PC-9 (cell line): ENCODE measurements at places on chromosomes 2 and 18. TPM values are rescaled to one million over a fixed set of nuclear protein-coding genes. Genes with fewer than 3 reads are reported as not detected.

Gene ZNF892
- total RNA-seq = 2.8 and 3.1 TPM in 2 replicates

Gene SNED1
- total RNA-seq = 2.8 and 9.6 TPM in 2 replicates

Gene TSPYL6
- not detected in 2 replicates for total RNA-seq

Gene FAM237A
- not detected in 2 replicates for total RNA-seq

DNA sequence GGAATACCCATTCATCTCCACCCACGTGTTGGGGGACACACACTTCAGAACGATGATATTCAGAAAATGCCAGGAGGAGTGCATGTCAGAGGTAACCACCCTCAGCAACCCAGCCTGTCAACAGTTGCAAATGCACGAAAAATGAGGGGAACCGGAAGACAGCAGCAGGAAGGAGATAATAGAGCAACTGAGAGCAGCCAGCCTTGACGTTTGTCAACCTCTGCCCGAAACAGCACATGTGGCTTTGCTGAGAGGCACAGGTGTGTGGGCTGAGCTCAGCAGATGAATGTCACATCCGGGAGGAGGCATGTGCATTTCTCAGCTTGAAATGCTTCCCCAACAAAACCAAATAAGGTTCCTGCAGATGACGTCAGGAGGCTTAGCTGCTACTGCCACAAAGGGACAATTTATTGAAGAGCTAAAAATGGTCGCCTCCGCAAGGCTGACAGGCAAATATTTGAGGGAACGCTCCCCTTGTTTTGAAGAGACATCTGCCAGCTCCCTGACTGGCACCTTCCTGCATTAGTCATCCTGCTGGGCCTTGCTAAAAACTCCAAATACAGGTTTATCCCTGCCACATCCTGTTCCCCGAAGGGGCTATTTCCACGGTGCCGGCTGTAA, 419.0 kb downstream of the NBAS start:
- peak; percentile 28 for DNase-seq

Gene TMEM150A
- 5.3 and 5.9 TPM in 2 replicates for total RNA-seq

DNA sequence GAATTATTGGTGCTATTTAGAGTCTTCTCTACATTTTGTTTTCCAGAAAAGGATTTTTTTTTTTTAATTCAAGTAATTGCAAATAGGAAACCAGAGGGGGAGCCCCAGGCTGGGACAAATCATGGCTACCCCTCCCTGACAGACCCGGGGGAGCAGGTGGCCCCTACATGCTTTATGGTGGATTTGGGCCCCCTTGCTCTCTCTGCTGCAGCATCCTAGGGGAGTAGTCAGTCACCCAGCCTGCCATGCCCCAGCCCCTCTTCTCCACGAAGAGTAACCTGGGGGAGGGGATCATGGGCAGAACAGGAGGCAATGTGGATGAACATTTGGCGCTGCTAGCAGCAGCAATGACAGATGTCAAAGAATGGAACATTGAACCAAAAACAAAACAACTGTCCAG, 4.6 kb downstream of the C2orf81 start:
- DNase-seq = no peak

GRCh38 chr2:107669335-107669734, 157.4 kb upstream of the RGPD4 start:
- no peak for DNase-seq

DNA sequence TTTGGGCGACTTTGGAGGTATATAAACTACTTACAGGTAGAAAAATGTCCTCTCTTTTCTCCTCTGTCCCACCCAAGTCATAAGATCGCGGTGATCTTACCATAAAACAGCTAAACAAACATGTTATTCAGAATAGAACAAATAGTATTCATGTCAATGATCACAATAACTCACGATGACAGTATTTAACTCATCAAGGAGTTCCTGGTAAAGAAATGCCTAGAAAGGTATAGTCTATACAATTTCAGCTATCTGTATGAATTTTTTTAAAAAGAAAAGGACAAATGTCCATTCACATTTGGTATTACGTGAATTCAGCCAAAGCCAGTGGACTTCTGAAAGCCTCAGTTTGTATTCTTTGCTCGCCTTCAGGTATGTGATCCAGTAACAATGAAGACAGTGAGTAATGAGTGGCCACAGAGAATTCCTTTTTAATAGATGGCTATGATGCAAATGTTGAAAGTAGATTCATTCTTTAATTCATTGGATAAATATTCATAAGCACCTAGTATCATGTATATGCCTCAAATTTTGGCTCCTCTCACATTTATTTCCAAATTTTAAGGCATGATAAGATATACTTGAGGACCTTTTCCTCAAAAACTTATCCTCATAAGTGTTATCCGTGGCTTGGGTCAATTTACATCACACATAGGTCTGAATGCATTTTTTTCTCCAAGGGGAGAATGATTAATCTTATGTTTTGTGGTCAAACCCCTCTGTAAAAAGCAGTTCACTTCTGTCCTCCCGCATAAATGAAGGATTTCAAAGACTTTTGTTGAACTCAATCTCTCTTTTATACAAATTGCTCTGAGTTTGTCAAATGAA, 20.3 kb downstream of the ABCB11 start:
- DNase-seq = no peak

- no peak for DNase-seq
Measured at GRCh38 chr2:148362144-148362796, 282.3 kb upstream of the EPC2 start.

Gene TRIM43
- total RNA-seq = not detected in 2 replicates

DNA sequence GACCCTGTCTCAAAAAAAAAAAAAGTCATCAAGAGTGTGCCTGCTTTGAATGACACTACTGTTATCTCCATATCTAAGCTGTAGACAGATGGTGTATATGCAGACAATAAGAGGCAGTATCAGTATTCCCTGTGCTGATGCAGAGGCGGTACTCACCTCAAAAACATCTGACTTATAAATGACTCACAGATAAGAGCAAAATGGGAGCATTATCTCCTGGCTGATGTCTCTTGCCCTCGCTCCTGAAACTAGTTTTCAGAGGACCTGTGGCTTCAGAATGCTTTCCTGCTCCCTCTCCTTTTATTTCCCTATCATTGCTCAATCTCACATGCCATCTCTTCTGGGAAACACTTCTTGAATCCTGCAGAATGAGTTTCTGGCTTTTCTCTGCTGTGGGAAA, 289.6 kb downstream of the PTPRM start:
- DNase-seq = peak; percentile 74

- DNase-seq = peak; percentile 76
Measured at GRCh38 chr18:3041843-3042242, 28.9 kb upstream of the LPIN2 start.

Gene RASGRP3
- total RNA-seq = 0.10 and 0.72 TPM in 2 replicates

Gene MC4R
- not detected in 2 replicates for total RNA-seq

Gene CNGA3
- total RNA-seq = not detected in 2 replicates

Gene STK39
- total RNA-seq = 14.5 and 18.6 TPM in 2 replicates

- no peak for DNase-seq
Measured at GRCh38 chr2:39781697-39782096, 2.6 kb upstream of the THUMPD2 start.

Gene GKN1
- total RNA-seq = not detected in 2 replicates
